ENCODE measurements at places on chromosomes 5 and 9.

DNA sequence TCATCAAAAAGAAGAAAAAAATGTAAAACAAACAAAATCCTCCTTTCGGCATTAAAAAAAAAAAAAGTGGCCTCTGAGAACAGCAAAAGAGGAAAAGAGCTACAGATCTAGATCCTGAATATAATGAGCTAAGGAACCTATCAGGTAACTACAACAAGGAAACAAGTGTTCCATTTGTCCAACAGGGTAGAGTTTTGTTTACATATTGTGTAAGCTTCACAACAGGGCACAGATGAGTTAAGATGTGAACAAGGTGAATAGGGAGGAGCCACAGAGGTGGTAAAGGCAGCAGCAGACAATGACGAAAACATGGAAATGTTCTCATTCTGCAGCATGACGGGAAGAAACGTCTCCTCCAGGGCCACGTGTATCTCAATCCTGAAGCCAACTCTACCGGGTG lies 14.4 kb downstream of the ELP1 start:
- DNase-seq: no peak

GRCh38 chr9:37528652-37529471 lies 43.1 kb downstream of the POLR1E start:
- DNase-seq: no peak

DNA sequence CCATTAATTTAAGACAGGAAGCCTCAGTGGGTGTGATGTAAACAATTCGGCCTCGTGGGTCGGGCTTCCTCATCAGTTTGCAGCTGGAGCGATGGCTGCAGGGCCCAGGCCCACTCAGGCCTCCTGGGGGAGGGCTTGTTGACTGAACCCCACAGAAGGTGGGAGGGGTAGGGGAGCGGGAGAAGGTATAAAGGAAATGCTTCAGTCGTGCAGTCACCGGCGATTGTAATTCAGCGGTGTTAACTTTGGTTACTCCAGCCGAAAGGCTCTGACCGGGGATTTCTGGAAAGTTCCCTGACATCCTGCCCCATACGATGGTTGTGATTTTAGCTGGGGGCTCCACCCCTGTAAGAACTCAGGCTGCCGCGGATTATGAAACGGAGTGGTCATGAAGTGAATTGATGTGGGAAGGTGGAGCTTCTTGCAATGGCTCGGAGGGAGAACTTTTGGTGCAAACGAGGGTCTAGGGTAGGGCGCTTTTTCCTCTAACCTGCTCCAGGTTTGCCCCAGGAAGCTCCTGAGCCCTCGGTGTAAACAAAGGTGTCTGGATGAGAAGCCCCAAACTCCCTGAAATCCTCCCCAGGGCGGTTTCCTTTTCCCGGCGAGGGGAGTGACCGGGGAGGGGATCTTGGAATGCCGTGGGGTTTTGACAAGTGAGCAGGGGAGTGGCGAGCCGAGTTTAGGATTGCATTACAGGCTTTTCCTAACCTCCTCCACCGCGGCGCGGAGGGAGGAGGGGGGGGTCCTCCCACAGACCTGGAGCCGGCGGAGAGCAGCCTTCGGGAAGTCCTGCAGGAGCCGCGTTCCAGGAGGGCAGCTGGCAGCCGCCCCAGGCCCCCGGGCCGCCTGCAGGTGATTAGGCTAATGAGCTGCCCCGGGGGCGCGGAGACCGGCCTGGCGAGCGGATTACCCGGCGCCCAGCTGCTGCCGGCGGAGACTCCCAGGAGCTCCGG lies 215.5 kb downstream of the PDZD2 start:
- DNase-seq: no peak

- DNase-seq: no peak
These were observed 71.0 kb upstream of the SLC1A3 start for GRCh38 chr5:36535378-36535777.

DNA sequence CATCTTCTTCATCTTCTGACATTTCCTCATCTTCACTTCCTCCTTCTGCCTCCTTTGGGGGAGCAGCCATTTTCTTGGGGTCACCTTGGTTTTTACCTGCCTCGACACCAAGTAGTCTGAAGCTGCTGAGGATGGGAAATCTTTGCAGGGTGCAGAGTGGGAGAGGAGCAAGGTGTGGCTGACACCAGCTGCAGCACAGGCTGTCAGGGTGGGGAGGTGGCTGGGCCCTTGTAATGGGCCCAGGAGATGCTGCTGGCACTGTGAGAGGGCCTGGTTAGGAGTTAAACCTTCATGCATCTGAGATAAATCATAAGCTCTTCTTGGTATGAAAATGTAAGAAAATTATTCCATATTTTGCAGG lies 7.7 kb downstream of the RABL6 start:
- DNase-seq: no peak

DNA sequence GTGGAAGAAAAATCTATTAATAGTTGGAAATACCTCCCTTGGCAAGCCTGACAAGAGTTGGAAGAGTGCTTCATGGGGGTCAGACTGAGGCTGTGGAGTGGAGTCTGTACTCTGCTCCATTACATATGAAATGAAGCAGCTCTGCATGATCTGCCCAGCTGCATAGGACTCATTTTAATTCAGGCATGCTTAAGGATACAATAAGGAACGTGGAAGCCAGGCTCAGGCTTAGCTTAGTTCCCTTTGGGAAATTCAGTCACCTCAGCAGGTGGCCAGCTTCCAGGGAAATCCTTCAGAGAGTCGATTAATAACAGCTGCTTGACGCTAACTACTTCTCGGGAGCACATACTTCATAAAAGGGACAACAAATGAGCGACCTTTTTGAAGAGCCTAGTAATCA lies 1672.9 kb upstream of the WWC1 start:
- no peak for DNase-seq

DNA sequence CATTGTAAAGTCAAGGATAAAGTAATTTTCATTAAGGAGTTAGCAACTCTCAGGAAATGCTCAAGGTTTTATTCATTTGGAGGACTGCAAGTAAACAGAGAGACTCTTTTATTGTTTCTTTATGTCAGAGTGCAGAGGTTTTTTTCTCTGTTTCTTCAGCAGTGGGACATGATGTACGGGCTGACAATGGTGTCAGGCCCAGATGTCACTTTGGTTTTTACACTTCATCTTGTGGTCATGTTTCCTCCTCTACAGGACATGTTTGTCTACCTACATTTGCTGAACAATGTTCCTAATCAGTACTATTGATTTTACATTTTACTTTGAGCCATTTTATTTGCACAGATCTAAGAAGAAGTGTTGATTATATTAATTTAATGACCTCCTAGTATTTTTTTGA lies 72.8 kb upstream of the PARP8 start:
- no peak for DNase-seq

- no peak for DNase-seq
These were observed 113.3 kb downstream of the SLC24A2 start for GRCh38 chr9:19675492-19675891.

GRCh38 chr5:56685503-56686217 lies 129.7 kb upstream of the MAP3K1 start:
- DNase-seq: no peak

- no peak for DNase-seq
These were observed 106.1 kb downstream of the SH3TC2 start for GRCh38 chr5:148956477-148957385.
